ENCODE measurements at places on chromosomes 1 and 21.

DNA sequence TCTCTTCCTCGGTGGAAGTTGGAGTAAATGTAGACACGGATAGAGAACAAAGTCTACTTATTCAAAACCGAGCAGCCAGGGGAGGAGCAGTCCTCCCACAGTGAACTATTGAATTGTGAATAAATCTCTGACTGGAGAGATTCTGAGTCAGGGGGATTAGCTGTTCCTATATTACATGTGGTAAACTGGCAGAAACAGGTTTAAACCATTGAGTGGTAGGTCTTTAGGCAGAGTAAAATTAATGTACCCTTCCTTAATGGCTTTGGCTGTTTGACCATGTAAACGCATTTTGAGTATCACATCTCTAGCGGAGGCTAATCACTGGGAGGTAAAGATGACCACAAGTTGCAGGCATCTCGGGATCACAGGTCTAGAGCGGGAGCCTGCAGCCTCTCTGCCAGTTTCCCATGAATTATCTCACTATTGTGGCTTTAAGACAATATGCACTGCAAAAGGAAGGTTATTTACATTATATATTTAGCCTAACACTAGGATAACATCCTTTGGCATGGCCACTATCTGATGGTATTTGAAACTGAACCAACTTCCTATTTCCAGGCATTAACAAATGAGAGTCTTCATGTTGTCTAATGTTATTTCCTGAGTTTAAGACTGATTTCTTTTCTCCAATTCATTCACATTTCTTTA is 7.9 kb upstream of the DISC1 start:
- no peak for DNase-seq

DNA sequence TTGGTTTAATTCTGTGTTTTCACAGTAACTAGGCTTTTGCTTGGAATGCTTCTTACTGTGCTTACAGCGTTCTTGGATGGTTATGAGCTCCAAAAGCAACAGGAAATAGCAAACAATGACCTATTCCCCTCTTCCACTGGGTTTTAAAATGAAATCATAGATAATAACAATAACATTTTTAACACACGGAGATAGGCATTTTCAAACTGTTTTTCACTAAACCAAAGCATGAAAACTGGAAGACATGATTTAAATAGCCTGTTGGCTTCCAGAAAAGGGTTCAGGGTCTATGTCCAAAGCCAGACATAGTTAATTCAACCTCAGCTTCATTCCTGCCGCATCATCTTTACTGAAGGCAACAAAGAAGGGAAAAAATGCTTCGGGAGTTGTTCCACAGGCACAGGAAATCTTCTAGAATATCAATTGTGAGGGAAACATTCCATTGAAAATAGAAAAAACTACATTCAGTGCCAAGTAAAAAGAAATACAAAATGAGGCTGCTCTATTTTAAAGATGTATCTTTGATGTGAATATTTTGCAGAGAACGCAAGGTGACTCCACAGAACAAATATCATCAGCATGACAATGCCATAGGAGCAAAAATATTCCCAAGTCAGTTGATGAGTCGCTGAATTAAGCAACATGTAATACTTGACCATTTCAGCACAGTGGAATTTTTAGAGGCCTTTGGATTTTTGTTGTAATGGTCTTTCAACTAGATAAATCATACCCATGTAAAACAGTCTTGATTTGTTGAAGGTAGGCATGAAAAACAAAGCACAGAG is 80.7 kb downstream of the NID1 start:
- no peak for DNase-seq

- DNase-seq: no peak
These were observed 440.8 kb upstream of the ZP4 start for GRCh38 chr1:238331557-238331956.

DNA sequence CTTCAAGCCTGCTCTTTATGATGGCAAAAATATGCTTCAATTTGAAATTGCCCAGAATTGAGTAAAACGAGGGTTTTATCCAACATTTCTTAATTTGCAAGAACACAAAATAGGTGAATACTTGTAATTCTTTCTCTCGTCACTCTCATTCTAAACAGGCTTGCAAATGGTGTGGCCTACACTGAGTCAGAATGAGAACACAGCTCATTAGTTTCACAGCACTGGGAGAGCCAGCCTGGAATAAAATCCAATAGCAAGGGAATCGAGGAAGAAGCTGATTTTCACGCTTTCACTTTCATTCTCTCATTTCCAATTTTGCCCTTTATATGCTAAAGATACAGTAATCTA is 537.5 kb downstream of the LTN1 start:
- no peak for DNase-seq

DNA sequence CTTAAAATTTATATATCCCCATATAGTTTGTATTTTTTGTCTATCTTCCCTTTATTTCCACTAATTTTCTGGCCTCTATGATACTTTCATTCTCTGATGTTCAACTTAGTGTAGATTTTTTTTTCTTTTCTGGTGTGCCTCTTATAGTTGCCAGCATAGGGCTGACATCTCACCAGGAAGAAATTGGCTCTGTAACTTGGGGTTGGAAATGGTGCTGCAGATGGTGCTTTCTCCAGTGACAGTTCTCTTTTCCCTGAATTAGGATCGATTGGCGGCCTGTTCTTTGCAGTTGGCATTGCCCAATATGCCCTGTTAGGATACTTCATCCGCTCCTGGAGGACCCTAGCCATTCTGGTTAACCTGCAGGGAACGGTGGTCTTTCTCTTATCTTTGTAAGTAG is 50.3 kb downstream of the SLC22A15 start:
- no peak for DNase-seq

DNA sequence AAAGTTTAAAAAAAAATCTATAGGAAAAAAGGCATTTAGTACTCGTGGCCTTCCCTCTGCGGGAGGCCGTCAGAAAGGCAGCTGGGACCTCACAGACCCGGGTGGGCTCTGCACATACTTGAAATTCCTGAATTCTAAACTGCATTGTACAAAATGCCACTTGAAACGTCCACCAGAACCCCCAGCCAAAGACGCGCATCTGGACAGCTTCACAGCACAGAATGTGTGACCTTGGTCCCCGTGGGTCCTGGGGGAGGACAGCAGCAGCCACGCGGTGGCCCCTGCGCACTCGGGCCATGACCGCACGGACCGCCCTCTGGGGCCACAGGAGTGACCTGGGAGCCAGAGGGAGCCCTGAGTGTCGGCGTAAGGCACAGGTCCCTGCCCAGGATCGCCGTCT is 20.6 kb upstream of the MRPS14 start:
- no peak for DNase-seq

DNA sequence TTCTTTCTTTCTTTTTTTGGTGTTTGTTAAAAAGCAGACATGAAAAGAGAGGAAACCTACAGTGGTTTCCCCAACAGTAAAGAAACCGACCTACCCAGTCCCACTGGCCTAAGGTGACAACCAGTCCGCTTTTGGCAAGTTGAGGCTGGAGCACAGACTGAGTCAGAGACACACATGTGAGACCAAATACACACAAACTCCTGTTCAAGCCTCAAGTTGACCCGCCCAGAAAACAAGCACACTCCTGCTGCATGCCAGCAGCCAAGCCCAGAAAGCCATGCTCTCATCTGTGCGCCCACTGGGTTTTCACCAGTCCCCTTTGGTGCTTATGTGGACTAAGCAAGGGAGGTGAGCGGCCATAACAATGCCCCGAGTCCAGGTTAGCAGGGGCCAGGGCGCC is 64.6 kb upstream of the GPR153 start:
- DNase-seq: no peak

GRCh38 chr1:14238472-14239307 is 359.8 kb upstream of the KAZN start:
- peak; percentile 43 for DNase-seq

DNA sequence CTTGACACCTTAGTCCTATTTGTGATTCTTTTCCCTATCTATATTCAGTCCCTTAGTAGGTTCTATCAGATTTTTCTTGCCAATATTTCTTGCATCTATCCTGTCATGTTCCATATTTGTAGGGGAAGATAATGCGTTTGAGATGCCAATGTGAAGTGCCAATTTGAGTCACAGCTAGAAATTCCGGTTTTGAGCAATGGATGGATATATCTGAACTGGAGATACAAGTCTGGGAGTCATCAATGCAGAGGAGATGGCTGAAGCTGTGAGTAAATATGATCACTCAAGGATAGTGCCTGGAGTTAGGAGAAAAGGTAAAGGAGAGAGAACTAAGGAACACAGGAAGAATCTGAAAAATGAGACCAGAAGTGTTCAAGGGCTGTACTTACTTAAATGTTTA is 93.8 kb downstream of the COQ8A start:
- DNase-seq: no peak

GRCh38 chr21:31410499-31411131 is 66.6 kb upstream of the TIAM1 start:
- no peak for DNase-seq

DNA sequence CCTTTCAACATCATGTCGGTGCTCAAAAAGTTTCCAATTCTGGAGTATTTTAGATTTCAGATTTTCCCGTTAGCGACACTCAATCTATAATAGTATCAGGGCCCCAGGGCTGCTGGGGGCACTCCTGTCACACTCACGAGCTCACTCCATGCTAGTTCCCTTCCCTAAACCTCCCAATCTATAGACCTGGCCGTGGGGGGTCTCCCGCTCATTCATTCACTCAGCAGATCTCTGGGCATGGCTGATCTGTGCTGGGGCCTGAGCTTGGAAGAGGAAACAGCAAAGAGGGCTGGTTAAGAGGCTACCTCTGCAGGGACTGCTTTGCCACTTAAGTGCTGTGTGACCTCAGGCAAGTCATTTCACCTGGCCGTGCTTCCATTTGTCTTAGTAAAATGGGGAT is 46.8 kb upstream of the LAPTM5 start:
- no peak for DNase-seq

GRCh38 chr1:78533527-78533926 is 42.8 kb downstream of the PTGFR start:
- DNase-seq: no peak

DNA sequence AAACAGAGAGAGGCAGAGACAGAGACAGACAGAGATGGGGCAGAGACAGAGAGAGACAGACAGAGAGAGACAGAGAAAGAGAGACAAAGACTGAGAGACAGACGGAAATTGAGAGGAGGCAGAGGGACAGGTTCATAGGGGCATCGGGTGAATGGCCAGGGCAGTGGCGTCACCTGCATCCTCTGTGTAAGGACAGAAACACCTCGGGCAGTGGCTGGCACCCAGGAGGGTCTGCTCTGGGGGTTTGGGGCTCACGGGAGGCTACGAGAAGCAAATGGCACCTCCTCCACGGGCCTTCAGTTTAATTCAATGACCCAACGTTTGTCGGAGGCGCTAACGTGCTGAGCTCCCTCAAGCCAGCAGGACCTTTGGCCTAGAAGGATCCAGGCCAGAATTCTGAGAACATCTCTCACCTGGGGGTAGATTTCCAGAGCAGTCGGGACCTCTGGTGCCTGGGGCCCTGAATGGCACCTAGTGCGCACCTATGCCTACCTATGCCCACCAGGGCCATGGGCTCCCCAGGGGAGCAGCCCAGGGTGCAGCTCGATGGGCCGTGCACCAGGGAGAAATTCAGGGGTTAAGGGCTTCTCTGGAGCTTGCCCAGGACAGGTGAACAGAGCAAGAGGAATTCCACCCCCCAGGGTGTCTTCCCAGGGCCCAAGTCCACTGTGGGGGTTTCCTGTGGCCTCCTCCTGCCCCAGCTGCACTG is 20.6 kb upstream of the PTTG1IP start:
- no peak for DNase-seq

Measured in ovary (tissue), 10 donors.